ENCODE measurements at places on chromosomes 7 and 10. TPM values are rescaled to one million over a fixed set of nuclear protein-coding genes. Genes with fewer than 3 reads are reported as not detected.

RADIL gene
- 7.8 TPM for total RNA-seq

CPSF4 gene
- 26.4 TPM for total RNA-seq

VPS37D gene
- 14.6 TPM for total RNA-seq

GET4 gene
- 40.3 TPM for total RNA-seq

ACBD7 gene
- 9.8 TPM for total RNA-seq

VAX1 gene
- 0.33 TPM for total RNA-seq

OR2A7 gene
- total RNA-seq: 5.7 TPM

ATP5F1C gene
- total RNA-seq: 248 TPM

TAS2R4 gene
- 5.6 TPM for total RNA-seq

BMPR1A gene
- total RNA-seq: 76.2 TPM

SPDYE2 gene
- total RNA-seq: 0.27 TPM

HOXA2 gene
- total RNA-seq: not detected

SPDYE6 gene
- not detected for total RNA-seq

VENTX gene
- 0.22 TPM for total RNA-seq

TRPV5 gene
- 0.16 TPM for total RNA-seq

ACTL6B gene
- 14.7 TPM for total RNA-seq

CCNJ gene
- total RNA-seq: 18.9 TPM

ANKRD1 gene
- 5.3 TPM for total RNA-seq

MMP21 gene
- 1.2 TPM for total RNA-seq

CLRN3 gene
- not detected for total RNA-seq

HTR5A gene
- 0.22 TPM for total RNA-seq

ARHGEF5 gene
- total RNA-seq: 6.9 TPM

STOX1 gene
- 7.4 TPM for total RNA-seq

SLC26A4 gene
- total RNA-seq: 0.60 TPM

GJD4 gene
- not detected for total RNA-seq

ELN gene
- total RNA-seq: 494 TPM

ADAM22 gene
- 42.2 TPM for total RNA-seq

CDC14C gene
- total RNA-seq: 0.22 TPM

SRGN gene
- 55.0 TPM for total RNA-seq

DHTKD1 gene
- 41.7 TPM for total RNA-seq

NME8 gene
- total RNA-seq: not detected

THSD7A gene
- total RNA-seq: 46.4 TPM

PTPRE gene
- 12.6 TPM for total RNA-seq

HGF gene
- total RNA-seq: 10.9 TPM

AKR1C1 gene
- 10.5 TPM for total RNA-seq

KCND2 gene
- 14.5 TPM for total RNA-seq

PDE6C gene
- total RNA-seq: 4.2 TPM

MYL10 gene
- 3.8 TPM for total RNA-seq

ZP3 gene
- 0.82 TPM for total RNA-seq

SNCG gene
- total RNA-seq: 33.3 TPM

SDK1 gene
- total RNA-seq: 17.0 TPM

GPR22 gene
- 2.4 TPM for total RNA-seq

COPS6 gene
- 53.1 TPM for total RNA-seq

TDRD1 gene
- 0.38 TPM for total RNA-seq

PON3 gene
- total RNA-seq: 1.4 TPM

NAT16 gene
- 0.82 TPM for total RNA-seq

SFTPA2 gene
- total RNA-seq: not detected

SPDYE8 gene
- total RNA-seq: not detected

GJC3 gene
- total RNA-seq: not detected

SLC26A5 gene
- total RNA-seq: 0.71 TPM

TACR2 gene
- total RNA-seq: not detected
